Nucleus accumbens (tissue), 56 donors: ENCODE measurements at places on chromosomes 11 and 22.

DNA sequence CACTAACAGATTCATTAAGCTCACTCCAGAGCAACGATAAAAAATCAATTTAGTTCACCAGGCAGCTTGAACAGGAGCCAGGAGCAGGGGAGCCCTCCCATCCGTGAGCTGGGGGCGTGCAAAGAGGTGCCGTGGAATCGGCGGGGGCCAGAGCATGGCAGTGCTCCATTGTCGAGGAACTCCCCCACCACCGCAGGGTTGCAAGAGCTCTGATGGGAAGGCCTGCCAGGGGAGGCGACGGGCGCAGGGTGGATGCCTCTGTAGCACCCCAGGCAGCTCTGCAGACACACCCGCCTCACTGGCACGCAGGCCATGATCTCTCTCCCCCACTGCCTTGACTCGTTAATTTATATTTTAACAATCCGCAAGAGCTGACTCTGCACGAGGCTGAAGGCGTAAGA is 433.2 kb downstream of the MIAT start:
- DNase-seq: peak; percentile 75

DNA sequence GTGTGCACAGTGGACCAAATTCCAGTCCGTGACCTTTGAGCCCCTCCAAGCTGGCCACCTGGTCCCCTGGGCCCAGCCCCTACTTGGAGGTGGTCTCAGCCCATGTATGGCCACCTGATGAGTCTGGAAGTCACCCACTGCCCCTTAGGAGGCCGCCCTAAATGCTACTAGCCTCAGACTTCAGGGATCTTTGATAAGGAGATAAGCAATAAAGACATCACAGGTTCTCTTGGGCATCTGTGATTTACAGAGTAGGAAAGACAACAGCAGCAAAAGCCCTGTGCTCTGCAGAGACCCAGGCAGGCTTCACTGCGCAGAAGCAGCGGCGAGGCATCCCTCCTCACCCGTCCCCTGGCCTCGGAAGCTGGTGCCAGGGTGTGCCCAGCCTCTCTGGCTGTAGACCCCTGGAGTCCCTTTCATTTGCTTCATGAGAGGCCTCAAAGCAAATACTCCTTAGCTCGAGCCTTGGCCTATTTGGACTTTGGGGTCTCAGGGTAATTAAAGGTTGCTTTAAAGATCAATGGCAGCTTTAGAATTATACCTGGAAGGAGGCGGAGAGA is 360.1 kb downstream of the TBC1D22A start:
- no peak for DNase-seq

- no peak for DNase-seq
These were observed 53.7 kb downstream of the SLC22A12 start for GRCh38 chr11:64644647-64645275.

GRCh38 chr11:104256525-104256924 is 92.6 kb upstream of the PDGFD start:
- no peak for DNase-seq

DNA sequence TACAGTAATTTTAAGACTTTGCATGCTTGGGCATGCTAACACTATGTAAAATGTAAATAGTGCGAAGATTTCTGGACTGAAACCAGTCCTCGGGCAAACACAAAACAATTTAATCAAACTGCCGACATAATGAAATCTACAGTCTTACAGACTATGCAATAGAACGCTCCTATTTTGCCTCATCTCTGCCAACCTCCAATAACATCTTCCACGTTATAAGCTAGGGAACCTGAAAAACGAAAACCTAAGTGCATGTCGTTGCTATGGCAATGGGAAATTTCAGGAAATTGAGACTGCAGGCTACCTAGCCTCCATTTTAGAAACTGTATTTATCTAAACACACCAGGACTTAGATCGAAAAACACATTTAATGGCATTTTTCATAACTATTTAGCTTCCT is 1.1 kb downstream of the CSTF3 start:
- no peak for DNase-seq

- no peak for DNase-seq
These were observed 15.8 kb downstream of the VPS37C start for GRCh38 chr11:61145228-61146005.

DNA sequence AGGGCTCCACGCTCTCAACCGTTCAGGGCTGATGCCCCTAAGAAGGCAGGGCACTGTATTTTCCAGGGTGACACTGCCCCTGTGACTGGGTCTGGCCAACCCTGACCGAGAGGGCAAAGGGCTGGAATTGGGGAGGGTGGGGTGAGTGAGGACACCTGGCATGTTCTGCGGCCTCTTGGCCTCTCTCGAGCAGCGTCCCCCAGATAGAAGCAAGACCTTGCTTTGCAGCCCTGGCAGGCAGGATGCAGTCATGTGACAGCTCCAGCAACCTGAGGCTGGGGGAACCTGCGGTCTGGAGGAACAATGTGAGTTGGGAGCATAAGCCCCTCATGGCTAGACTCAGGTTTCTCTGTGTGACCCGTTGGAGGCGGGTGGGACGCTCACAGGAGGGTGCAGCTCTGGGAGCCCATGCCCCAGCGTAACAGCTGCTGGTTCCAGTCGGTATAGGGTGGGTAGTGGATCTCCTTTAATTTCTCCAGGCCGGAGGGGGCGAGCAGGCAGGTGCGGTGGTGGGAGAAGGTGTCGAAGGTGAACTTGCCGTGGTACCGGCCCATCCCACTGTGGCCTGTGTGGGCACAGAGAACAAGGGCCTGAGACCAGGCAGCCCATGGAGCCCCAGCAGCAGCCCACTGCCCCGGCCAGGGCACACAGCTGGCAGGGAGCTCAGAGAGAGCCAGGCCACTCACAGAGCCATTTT is 11.4 kb downstream of the ALDH3B2 start:
- DNase-seq: no peak

- no peak for DNase-seq
These were observed 10.0 kb downstream of the CXCR5 start for GRCh38 chr11:118893662-118894061.

DNA sequence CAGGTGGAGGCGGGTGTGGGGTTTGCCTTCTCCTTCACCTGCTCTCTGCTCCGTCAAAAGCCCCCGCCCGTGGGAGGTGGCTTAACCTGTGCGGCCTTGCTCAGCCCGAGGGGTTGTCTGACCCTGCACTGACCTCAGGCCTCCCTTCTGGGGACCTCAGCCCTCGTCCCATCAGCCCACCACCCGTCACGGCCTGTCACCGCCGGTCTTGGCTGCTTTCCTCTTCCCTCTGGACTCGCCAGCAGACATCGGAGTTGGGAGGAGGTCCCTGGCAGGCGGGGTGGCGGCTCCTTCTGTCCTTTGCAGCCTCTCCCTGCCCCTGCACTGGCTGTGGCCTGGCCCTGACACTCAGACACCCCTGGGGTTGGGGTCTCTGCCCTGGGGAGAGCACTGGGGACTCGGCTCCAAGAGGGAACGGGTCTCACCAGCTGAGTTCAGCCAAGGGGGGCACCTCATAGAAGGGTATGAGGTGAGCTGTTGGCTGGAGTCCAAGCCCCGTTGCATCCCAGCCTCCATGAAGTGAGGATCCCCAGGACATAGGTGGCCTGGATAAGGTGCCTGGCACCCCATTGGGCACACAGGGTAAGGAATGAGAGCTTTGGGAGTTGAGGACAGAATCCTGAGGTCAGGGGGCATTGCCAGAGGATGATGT is 999.6 kb downstream of the BRD1 start:
- DNase-seq: no peak

DNA sequence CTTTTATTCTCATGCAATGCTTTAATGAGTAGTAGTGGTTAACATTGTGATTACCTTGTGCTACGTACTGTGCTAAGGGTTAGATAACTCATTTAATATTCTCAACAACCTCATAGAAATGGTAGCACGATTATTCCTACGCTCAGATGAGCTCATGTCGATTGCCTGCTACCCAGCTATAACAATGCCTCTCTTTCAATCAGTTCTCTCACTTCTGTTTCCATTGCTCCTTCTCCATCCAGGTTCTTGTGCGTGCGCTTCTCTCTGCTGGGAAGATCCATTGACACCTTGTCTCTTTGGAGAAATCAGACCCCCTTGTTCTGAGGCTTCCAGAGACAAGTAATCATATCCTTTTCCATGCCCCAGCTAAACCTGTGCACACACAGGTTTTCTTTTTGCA is 120.8 kb downstream of the NECTIN1 start:
- DNase-seq: no peak

DNA sequence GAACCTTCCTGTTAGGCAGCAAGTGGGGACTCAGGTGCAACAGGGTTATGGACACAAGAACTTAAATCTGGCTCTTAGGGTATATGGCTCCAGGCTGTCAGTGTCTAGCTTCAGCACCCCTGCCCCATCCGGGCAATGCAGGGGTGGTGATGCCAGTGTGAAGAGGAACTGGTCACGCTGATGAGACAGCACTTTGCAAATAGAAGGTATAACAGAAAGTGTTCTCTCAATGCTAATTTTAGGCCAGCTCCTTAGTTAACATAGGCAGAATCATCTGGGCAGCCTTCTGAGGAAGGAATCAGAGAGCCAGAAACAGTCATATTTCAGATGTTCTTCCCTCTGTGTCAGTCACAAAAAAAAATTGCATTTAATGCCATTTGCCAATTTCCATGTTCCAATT is 41.2 kb downstream of the SYT9 start:
- DNase-seq: no peak

DNA sequence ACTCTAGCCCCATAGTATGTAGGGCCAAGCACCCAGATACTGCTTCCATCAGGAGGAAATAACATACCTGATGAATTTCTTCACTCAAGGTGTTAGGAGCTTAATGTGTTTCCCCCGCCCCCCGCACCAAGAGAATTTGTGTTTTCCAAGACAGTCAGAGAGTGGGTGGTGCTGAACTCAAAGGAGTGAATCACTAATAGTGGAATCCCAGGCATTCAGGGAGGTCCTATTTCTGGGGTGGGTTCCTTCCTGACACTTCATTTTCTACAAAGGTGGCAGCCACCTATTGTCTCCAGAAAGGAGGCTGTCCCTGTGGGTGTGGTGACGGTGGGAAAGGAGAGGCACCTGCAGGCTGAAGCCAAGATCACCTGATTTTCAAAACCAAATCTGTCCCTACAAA is 50.8 kb upstream of the ELF5 start:
- peak; percentile 9 for DNase-seq

DNA sequence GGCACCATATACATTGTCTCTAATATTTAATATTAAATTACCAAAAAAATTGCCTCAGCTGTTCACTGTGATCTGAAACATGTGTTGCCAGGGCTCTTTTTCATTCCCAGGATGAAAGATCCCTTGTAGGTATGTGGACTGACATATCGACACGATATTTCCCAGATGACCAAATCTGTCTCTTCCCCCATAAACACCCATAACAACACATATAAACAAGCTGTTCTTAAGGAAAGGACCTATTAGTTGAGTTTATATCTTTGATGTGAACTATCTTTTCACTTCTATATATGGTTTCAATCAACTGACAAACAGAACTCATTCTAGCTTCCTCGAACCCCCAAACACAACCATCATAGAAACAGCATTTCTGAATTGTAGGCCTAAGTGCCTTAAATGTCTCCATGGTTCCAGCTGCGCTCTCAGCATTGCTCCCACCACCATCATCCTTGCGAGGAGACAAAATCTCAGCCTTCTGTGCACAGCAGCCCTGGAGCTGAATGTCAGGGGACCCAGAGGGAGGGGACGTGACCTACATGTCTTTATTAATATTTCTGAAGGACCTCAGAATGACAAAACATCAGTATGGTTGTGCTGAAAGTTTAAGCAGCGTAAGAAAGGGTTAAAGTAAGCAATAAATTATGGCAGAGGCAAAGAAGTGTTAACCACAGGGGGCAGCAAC is 67.0 kb downstream of the ETS1 start:
- DNase-seq: no peak

- DNase-seq: no peak
These were observed 36.1 kb downstream of the LARGE1 start for GRCh38 chr22:33883961-33884808.

GRCh38 chr22:50057278-50058060 is 629 bp downstream of the TTLL8 start:
- no peak for DNase-seq

GRCh38 chr11:10443721-10444235 is 11.3 kb upstream of the AMPD3 start:
- DNase-seq: no peak

DNA sequence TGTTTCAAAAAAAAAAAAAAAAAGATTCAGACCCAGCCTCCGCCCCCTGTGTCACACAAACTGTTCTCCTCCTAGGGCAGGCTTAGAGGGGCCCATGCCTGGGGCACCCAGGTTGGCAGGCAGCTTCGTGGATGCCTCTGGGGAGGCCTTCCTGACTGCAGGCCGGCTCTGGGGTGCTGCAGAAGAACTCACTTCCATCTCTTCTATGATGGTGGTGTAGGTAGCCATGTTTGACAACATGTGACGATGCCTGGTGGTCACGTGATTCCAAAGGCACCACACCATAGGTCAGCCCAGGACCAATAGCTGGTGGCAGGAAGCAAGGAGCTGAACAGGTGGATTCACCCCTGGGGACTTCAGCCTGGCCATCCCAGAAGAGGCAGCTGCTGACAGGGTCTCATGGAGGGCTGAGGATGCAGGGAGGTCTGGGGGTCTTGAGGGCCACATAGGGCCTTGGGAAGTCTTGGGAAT is 24.1 kb upstream of the CELSR1 start:
- DNase-seq: no peak

DNA sequence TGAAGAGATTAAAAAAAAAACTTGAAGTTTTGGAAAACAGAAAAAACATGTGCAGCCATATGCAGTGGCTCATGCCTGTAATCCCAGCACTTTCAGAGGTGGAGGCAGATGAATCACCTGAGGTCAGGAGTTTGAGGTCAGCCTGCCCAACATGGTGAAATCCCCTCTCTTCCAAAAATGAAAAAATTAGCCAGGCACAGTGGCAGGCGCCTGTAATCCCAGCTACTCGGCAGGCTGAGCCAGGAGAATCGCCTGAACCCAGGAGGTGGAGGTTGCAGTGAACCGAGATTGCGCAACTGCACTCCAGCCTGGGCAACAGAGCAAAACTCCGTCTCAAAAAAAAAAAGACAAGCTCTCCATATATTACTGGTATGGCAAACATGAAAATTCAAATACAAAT is 7.6 kb downstream of the DLG2 start:
- no peak for DNase-seq

GRCh38 chr22:27962268-27963044 is 43.4 kb upstream of the PITPNB start:
- DNase-seq: no peak

- no peak for DNase-seq
These were observed 104.2 kb downstream of the MICAL3 start for GRCh38 chr22:17920145-17920605.

DNA sequence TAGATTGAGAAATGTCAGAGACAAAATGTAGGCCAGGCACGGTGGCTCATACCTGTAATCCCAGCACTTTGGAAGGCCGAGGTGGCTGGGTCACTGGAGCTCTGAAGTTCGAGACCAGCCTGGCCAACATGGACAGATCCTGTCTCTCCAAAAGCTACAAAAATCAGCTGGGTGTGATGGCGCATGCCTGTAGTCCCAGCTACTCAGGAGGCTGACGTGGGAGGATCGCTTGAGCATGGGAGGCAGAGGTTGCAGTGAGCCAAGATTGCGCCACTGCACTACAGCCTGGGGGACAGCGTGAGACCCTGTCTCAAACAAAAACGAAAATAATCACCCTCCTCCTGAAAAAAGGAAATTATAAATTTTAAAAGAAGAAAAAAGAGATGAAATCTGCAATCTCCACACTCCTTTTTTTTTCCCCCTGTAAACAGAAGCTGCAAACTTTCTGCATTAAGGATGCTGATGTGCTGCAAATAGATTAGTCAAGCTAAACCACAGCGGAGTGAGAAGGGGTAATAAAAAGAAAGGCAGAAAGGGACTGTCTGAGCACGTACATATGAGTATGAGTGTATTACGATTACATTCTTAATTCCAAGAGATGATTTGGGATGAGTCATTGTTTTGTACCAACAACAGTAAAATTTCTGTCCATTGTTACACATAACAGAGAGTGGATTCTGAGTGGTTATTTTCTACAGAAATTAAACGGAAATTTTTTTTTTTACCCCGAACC is 87.3 kb downstream of the SIK3 start:
- DNase-seq: no peak
